IMR-90 (cell line): ENCODE measurements at places on chromosomes 4 and X. TPM values are rescaled to one million over a fixed set of nuclear protein-coding genes. Genes with fewer than 3 reads are reported as not detected.

Gene SLC9B1
- 0.18 and 0.28 TPM in 2 replicates for total RNA-seq

Gene RBMXL3
- total RNA-seq = not detected in 2 replicates

- no peak overlapping the region for H3K27ac ChIP-seq
- DNase-seq = no peak
- H3K36me3 ChIP-seq = peaks cover 3% of the 10 kb centered on the region
- no peak overlapping the region for H3K4me3 ChIP-seq
- H3K27me3 ChIP-seq = no peaks in the 10 kb centered on the region
These were observed 96.8 kb downstream of the MTMR1 start for GRCh38 chrX:150790021-150790420.

Gene ZFP92
- total RNA-seq = under 0.01 TPM in 2 replicates

DNA sequence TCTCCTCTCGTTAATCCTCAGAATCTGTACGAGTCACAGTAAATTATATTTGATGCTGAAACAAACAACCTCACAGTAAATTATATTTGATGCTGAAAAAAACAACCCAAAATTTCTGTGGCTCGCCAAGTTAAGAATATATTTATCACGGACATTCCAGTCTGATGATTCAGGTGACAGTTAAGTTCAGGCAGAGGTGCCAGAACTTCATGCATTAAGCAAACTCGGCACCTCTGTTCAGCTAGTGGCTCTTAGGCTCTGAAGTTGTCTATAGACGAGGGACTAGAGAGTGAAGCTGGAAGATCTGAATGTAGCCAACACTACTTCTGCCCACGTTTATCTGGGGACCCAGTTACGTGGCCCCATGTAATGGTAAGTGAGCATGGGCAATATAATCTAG, 132.2 kb upstream of the AGA start:
- H3K4me1 ChIP-seq = peaks cover 10% of the 10 kb centered on the region
- no peaks in the 10 kb centered on the region for H3K36me3 ChIP-seq
- H3K4me3 ChIP-seq = no peak overlapping the region
- no peak overlapping the region; the same call in 1 of the 2 replicates for H3K27ac ChIP-seq
- no peak for DNase-seq

- H3K27me3 ChIP-seq = no peaks in the 10 kb centered on the region
- H3K4me1 ChIP-seq = no peaks in the 10 kb centered on the region
- DNase-seq = no peak
- no peak overlapping the region for H3K27ac ChIP-seq
- no peaks in the 10 kb centered on the region for H3K36me3 ChIP-seq
These were observed 837.6 kb downstream of the PDHA2 start for GRCh38 chr4:96677499-96677898.

GRCh38 chr4:148857239-148857972, 415.2 kb upstream of the NR3C2 start:
- no peak overlapping the region for H3K4me3 ChIP-seq
- peak; percentile 56 for DNase-seq
- no peak overlapping the region for H3K27ac ChIP-seq
- H3K4me1 ChIP-seq = no peaks in the 10 kb centered on the region
- no peaks in the 10 kb centered on the region for H3K27me3 ChIP-seq
- H3K36me3 ChIP-seq = no peaks in the 10 kb centered on the region

GRCh38 chr4:188719794-188720193, 580.6 kb downstream of the TRIML1 start:
- H3K4me1 ChIP-seq = peaks cover 2% of the 10 kb centered on the region; the same call in 1 of the 2 replicates
- no peaks in the 10 kb centered on the region for H3K27me3 ChIP-seq
- no peaks in the 10 kb centered on the region for H3K36me3 ChIP-seq
- H3K4me3 ChIP-seq = no peak overlapping the region
- no peak for DNase-seq
- no peak overlapping the region for H3K27ac ChIP-seq

DNA sequence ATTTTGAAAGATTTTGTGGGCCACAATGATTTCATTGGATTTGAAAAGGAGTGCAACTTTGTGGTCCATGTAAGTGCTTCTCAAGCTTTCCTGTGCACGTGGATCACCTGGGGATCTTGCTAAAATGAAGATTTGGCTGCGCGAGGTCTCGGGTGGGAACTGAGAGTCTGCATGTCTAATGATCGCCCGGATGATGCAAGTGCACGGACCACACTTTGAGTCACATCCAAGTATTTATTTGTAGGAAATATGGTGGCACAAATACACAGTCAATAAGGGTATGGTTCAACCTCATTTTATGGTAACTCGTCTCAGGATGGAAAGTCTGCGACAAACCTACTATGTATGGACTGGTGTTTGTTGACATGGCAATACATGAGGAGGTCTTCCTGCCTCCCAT, 899 bp downstream of the BMX start:
- no peak overlapping the region for H3K4me3 ChIP-seq
- peaks cover 18% of the 10 kb centered on the region for H3K27me3 ChIP-seq

Gene ARX
- not detected in 2 replicates for total RNA-seq
